Stimulated activated CD4-positive, alpha-beta T cell treated with anti-CD3 and anti-CD28 coated beads, Interleukin-15, amount 100 ng/mL, for 1 hour (primary cell): ENCODE measurements at places on chromosomes 2 and 18.

GRCh38 chr2:13558368-13558767 is 841.6 kb downstream of the TRIB2 start:
- DNase-seq = no peak

- no peak for DNase-seq
Measured at GRCh38 chr18:23627321-23627720, 35.4 kb downstream of the ANKRD29 start.

GRCh38 chr18:3044931-3045698 is 32.2 kb upstream of the LPIN2 start:
- no peak for DNase-seq

DNA sequence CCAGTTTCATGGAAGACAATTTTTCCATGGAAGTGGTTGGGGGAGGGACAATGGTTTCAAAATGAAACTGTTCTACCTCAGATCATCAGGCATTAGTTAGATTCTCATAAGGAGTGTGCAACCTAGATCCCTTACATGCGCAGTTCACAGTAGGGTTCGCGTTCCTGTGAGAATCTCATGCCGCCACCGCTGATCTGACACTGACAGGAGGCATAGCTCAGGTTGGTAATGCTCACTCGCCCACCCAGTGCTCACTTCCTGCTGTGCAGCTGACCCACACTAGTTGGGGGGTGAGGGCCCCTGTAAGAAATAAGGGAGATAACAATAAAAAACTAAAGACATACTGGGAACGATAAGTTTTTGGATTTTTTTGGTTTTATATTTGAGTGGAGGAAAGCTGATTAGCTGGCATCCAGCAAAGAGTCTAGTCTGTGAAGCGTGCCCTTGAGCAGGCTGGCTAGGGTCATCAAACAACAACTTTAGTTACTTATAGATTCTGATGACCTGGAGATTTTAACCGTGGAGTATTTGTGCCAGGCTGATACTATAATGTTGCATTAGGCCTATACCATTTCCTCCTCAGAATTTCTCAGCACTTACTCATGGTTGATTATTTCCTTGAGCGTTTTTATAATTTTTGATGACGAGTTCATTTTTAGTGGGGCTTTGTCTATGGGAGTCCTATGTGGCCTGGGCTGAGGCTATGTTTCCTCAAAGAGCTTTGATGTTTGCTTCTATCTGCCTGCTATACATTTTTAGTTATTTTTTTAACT is 6.3 kb upstream of the MCFD2 start:
- no peak for DNase-seq

DNA sequence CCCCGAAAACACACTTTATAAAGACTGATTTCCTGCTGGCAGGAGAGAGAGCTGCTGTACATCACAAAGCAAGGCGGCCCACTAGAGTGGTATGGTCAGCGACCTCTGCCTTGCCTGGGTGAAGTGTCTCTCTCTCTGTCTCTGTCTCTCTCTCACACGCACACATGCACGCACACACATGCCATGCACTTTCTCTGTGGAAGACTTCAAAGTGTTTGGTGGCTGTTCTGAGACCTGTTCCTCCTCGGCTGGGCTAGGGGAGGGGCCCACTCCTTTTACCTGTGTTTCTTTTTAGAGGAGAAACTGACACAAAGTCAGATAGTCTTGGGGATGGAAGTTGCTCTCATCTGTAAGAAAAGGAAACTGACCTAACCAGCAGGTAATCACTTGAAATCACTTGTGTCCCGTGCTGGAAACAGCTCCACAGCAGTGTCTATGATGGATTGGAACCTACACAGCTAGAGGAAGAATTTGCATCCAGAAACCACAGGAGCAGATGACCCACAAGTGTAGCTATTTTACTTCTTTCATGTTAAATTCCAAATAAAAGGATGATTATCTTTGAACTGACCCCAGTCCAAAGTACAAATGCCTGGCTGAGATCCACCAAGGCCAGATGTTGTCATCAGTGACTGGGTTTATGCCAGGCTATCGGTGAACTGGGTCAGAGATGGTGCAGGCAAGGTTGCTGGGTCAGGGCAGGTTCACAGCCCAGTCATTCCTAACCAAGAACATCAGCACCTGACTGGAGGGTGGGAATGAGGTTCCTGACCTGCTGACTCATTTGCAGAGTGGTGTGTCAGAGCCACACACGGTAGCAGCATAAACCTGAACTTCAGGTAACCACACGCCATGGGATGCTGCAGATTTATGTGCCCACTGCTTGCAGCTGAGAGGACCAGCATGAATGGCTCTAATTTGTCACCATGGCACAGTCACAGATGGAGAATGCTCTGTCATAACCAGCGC is 63.0 kb downstream of the NPAS2 start:
- no peak for DNase-seq

- DNase-seq = no peak
Measured at GRCh38 chr2:11101430-11101829, 53.8 kb upstream of the SLC66A3 start.

GRCh38 chr18:2907550-2908135 is 60.8 kb downstream of the EMILIN2 start:
- DNase-seq = no peak

DNA sequence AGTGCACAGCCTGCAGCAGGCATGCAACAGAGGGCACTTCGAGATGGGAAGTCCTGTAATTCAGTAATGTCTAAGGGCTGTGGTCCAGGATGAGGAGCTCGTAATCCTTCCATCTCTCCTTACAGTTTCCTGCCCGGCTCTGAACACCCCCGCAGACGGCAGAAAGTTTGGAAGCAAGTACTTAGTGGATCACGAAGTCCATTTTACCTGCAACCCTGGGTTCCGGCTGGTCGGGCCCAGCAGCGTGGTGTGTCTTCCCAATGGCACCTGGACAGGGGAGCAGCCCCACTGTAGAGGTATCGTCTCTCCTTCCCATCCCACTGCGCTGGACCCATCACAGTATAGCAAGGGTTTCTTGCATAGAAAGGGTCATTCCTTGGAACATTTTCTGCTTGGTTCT is 26.7 kb downstream of the FBLN7 start:
- DNase-seq = no peak

DNA sequence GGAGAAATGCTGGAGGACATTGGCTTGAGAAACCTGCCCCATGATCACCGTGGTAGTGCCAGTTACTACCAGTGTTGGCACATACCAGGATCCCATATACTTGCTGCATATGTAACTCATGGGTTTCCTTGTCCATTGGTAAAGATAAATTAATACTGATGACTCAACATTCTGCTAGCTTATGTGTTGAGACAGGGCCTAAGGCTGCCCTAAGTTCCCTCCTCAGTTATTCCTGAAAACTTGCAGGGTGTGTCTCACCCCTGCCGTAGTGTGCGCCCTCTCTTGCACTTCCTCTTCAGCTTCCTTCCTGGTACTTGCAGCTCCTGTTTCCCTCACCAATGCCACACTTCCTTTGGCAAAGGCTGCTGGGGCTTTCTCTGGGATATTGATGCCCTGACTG is 4.3 kb upstream of the INO80C start:
- DNase-seq = no peak

DNA sequence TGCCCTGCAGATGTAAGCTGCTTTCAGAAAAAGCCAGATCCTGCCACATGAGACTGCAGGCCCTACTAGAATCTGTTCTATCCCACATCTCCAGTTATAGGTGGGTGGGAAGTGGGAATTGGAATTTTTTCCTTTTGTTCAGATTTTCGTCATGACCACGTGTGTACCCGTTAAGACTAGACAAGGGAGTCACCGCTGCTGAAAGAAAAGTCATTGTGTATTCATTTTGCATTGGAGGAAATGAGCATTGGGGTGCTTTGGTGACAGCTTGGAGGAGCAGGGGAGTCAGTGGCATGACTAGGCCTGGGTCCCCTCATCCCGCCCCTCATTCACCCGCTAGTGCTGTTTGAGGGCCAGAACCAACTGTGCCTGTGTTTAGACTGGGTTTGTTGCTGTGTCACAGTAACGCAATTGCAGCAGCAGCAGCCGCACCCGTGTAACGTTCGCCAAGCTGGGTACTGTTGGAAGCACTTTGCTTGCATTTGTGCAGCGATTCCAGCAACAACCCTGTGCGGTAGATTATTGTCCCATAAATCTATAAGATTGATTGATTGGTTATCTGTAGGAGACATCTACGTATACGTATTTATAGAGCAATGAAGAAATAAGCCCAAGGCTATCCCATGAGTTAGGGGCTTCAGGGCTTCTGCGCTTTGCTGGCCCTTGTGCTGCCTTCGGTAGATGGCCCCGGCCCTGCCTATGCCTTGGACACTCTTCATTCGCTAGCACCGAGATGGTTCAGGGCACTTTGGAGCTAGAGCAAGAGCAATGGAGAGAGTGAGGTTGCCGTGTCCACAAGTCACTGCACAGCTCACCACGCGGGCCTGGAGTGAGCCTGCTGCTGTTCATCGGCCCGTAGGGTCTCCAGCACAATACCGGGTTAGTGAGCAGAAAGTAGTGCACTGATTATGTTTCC is 194.9 kb downstream of the AGAP1 start:
- no peak for DNase-seq

DNA sequence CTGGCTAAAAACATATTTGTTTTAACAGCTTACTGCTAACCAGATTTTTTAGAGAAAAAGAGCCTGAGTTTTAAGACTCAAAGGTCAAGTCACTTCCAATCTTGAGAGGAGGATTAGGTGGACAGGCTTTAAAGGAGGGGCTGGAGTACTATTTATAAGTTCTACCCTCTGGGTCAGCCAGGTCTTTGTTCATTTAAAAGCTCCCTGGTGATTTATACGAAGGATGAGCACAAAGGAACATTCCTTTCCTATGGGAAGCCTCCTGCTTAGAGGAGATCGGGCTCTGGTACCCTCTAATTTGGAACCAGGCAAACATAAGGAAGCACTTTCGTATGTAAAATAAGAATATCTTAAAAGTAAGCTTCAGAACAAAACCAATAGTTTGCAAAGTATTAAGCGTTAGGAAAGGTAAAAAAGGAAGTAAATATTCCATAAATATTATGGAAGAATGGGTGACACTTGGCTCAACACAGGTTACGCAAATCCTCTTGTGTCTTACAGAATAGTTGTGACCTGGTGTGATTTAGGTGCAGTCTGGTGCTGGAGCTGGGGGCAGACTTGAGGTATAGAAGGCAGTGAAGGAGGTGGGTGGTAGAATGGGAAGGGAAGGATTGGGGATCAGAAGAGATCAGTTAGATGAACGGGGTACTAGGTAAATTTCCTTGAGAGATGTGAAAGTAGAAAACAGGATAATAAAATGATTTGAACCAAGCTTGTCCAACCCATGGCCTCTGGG is 35.6 kb downstream of the PDE6D start:
- no peak for DNase-seq

DNA sequence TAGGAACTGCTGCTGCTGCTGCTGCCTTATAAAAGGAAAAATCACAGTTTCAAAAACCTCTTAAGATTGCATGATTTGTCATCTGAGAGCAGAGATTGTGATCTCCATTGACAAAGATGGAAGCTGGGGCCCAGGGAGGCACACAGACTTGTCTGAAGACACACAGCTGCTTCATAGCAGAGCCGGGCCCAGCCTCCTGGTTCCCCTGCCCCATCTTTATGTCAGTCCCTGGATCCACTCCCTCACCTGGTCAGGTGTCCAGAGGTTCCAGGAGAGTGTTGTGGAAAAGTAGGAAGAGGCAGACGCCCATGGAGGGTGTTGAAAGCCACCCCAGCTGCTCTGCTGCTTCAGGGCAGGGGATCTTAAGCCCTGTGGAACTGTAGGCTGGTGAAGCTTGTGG is 20.0 kb downstream of the STEAP3 start:
- DNase-seq = no peak

DNA sequence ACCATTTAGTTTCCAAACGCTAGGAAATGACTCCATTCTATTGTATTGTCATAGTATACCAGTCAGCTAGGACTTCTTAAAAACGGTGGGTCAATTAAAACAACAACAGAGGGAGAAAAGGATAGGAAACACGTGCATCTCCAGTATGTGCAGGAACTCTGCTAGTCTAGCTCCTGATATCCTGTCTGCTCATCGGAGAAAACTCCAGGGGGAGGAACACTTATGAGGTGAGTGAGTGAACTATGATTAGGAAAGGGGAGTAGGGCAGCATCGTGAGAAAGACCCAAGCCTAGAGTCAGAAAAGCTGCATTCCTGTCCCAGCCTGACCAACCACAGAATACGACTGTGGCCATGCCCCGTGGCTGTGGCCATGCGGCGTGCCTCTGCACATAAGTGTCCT is 34.2 kb downstream of the DTNB start:
- no peak for DNase-seq

- DNase-seq = no peak
Measured at GRCh38 chr2:28038722-28039121, 148.2 kb downstream of the BABAM2 start.

DNA sequence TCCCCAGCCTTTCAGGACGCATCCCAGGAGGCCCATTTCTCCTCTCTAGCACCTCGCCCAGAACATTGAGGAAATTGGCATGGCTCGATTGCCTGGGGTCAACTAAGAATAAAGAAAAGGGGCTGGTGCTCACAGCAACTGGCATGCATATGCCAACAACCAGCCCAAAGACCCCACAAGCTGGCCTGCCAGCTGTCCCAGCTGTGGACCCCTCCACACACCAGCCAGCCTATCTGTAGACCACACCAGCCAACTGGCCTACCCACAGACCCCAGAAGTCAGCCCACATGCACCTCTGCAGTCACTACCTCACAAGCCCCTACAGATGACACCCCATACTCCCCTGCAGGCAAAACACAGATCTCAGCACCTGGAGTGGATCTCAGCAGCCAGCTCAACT is 123.8 kb upstream of the ID2 start:
- no peak for DNase-seq

DNA sequence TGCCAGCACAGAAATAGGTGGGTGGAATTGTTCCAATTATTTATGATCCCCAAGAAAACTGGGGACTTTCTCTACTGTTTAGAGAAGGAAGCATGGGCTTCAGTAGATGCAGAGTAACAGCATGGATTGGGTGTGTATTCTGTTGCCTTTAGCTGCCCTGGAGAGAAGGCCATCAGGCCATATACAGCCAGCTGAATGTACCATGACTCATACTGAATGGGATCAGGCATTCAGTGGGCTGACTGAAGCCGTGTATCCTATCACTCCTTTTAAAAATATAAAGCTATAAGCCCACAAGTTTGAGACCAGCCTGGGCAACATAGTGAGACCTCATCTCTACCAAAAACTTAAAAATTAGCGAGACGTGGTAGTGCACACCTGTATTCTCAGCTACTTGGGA is 16.7 kb upstream of the PLEKHM3 start:
- no peak for DNase-seq

DNA sequence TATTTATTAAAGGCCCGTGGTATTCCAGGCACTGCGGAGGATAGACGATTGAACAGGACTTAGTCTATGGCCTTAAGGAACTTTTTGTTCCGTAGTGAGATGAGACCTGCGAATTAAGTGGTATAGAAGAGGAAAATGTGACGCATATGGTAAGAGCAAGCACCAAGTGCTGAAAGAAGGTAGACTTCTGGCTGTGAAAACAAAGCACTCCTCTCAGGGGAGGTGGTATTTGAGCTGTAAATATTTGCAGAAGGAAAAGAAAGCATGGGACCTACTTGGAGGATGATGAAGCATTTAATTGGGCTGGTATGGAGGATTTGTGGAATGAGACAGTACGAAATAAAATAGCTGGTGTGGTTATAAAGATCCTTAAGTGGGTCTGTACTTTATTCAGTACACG is 62.5 kb downstream of the GPR39 start:
- DNase-seq = no peak
